Keratinocyte (primary cell): ENCODE measurements at places on chromosomes 11 and 22.

DNA sequence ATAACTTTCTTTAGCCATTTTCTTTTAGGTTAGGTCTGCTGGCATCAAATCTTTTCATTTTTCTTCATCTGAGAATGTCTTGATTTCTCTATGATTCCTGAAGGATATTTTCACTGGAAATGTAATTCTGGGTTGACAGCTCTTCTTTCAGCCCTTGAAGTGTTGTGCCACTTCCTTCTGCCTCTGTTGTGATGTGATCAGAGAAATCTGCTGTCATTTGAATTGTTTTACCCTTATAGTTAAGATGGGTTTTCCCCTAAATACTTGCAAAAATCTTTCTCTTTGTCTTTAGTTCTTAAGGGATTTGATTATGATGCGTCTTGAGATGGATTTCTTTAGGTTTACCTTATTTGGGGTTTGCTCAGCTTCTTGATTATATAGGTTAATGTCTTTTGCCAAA, 23.0 kb downstream of the USP47 start:
- DNase-seq, result no peak

DNA sequence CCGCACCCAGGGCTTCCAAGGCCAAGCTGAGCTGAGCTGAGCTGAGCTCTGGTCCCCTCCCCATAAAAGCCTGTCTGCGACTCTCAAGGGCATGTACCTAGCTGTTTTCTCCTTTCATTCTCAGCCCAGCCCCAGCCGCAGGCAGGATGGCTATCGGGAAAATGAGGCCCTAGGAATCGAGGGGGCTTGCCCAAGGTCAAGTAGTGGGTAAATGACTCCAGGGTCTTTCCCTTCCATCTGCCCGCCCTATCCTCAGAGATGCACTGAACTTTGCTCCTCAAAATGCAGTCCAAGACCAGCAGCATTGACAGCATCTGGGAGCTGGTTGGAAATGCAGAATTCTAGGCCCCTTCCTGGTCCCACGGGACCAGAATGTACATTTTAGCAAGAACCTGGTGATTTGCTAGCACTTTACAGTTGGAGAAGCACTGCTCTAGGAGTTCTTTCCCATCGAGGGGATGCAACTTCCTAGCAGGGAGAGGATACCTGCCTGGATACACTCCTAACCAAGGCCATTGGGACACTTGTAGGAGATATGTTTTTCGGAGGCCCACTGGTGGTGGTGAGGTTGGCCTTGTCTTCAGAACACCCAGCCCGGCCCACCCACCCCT, 43.2 kb upstream of the ACCSL start:
- DNase-seq, result no peak

- no peak for DNase-seq
These were observed 119.2 kb downstream of the FEZ1 start for GRCh38 chr11:125376856-125377255.

- DNase-seq, result no peak
These were observed 26.3 kb upstream of the CDON start for GRCh38 chr11:126088999-126089398.

DNA sequence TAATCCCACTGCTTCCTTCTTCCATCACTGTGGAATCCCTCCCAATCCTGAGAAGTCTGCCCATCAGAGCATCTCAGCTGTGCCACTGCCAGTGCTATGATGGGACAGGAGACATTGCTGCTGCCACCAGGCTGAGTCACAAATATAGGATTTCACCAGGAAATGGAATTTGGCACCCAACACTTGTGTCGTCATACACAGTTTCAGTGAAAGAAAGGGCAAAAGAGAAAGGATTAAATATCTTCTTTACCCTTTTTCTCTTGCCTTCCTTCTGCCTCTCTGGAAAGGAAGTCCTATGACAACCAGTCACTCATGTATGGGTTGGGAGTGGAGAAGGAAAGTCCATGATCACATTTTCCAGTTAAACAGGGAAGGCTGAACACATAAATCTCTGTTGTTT, 133.4 kb downstream of the SPON1 start:
- no peak for DNase-seq

GRCh38 chr11:58394195-58394594, 12.5 kb downstream of the OR5B3 start:
- DNase-seq, result peak; percentile 54

DNA sequence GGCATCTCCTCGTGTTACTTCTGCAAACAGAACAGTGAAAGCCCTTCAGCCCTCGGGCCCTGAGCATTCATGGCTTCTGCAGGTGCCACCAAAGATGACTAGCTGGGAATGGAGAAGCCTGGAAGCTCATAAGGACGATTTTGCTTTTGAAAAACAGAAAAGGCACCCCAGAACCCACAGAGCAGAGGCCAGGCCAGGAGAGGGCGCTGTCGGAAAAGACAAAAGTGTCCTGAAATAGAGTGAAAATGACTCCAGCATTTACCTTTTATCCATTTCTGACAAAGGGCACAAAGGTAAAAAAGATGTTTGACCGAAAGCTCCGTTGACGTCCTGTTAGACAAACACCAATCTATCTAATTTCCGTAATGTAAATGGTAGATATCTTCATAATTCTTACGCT, 37.6 kb downstream of the ZNF195 start:
- DNase-seq, result no peak

GRCh38 chr22:49905465-49905864, 12.8 kb downstream of the ALG12 start:
- DNase-seq, result no peak

DNA sequence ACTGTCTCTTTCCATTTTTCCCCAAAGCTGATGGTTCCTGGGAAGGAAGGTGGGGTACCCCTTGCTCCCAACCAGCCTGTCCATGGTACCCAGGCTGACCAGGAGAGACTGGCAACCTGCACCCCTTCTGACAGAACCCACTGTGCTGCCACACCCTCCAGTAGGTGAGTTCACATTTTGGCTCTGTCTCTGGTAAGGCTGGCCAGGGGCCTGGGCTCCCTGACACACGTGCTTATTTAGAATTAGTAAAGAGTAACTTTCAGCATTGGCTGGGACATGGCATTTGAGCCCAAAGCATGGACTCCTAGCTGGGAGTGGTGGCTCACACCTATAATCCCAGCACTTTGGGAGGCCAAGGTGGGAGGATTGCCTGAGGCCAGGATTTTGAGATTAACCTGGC, 35.1 kb downstream of the ARHGAP1 start:
- no peak for DNase-seq

- DNase-seq, result no peak
These were observed 62.6 kb downstream of the CYTH4 start for GRCh38 chr22:37344735-37345449.

- DNase-seq, result peak; percentile 78
These were observed 133.7 kb downstream of the ETS1 start for GRCh38 chr11:128453444-128454336.

DNA sequence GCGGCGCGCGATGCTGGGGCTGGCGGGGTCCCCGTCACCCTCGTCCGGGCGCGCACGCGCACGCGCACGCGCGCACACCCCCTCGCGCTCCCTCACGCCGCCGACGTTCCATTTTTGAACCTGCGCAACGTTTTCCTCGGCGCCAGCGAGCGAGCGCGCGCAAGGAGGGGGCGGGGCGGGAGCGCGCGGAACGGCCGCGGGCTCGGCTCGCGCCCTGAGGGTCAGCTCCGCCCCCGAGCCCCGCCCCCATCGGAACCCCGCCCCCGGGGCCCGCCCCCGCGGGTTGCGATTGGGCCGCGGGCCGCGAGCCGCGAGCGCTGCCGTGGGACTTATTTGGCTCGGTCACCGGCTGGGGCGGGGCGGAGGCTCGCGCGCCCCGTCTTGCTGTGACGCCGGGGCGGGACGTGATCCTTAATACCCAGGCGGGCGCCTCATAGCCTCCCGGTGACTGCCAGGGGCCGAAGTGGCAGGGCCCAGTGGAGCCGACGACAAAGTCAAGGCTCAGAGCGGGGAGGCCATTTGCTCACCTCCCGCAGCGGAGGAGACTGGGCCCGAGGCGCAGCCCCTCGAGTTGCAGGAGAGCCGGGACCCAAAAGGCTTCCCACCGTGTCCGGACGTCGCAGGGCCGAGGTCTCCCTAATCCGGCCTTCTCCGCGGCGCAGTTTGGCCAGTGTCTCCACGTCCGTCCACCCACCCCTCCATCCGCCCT, at the start of gene CBX7:
CBX7 (minus strand) TSS at position 170 of the 709 bp plus-strand sequence. CDS start 236 bp downstream, outside the sequence.
- peak; percentile 35 for DNase-seq

- no peak for DNase-seq
These were observed 14.5 kb downstream of the EMSY start for GRCh38 chr11:76459299-76459698.

GRCh38 chr11:84526250-84526649, 1100.9 kb downstream of the DLG2 start:
- no peak for DNase-seq

GRCh38 chr11:102402548-102402947, 50.0 kb downstream of the TMEM123 start:
- DNase-seq, result no peak

- no peak for DNase-seq
These were observed 13.2 kb downstream of the PHLDB1 start for GRCh38 chr11:118620529-118621070.

DNA sequence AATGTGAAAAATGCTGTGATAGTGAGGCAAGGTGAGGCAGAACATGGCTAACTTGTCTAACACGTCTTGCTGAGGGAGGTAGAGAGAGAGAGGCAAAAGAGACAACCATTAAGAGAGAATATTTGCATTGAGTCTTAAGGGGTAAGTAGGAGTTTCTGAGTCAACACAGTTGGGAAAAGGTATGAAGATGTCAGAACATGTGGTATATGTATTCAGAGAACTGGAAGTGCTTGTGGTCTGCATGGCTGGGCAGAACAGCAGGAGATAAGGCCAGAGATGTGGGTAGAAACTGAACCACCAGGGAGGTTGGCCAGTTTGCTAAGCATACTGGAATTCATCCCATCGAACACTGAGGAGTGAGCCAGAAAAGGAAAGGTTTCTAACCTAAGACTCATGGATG, 25.0 kb upstream of the SLC5A1 start:
- no peak for DNase-seq

GRCh38 chr22:19760058-19760950, at the start of gene TBX1:
TSS of gene TBX1 (plus strand) at chr22:19760778. CDS start at chr22:19760844, 66 bp downstream.
- DNase-seq, result no peak

- no peak for DNase-seq
These were observed 108.3 kb downstream of the CTTN start for GRCh38 chr11:70506658-70506970.

DNA sequence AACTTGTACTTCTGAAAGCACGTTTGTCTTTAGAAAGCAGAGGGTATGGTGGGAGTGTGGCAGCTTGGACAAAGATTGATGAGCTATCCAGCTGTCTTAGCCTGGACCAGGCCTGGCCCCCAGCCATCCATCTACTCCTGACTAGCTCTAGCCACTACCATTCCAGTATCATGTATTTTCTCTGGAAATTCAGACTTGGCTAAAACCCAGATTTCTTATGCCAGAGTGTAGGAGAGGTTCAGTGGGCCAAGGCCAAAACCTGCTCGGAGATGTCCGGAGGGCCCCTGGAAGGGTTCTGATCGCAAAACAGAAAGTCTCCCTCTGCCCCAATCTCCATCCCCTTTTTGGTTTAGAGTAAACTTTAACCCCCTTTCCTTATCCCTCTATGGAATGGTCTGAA, 24.8 kb upstream of the MTCH2 start:
- no peak for DNase-seq

DNA sequence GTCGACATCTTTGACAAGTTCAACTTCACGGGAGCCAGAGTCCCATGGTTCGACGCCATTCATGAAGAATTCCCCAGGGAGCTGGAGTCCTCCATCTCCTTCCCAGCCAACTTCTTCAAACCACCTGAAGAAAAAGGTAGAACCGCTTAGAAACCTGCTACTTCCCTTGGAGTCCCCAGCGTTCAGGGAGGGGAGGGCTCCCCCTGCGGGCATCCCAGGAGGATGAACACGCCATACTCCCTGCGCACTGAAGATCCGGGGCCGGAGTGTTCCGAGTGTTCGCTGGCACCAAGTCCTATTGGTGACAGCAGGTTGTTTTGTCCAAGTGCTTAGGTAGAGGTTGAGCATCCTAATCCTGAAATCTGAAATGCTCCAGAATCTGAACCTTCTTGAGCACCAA, 51.7 kb upstream of the PRODH start:
- no peak for DNase-seq

DNA sequence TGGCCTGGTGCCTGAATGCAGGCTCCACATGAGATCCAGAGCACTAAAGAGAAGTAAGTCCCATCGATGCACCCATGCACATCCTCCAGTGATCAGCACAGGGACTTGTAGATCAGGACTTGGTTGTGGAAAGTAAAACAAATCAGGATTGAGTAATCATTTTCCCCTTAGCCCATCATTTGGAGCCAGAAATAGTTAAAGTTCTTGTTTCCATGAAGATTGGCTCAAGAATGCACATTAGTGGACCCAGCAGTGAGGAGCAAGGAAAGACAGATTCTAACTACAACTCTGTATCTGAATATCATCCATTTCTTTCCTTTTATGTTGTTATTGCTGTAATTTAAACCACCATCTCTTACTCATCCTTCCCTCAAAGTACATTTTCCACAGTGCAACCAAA, 19.1 kb downstream of the CCDC83 start:
- DNase-seq, result no peak

DNA sequence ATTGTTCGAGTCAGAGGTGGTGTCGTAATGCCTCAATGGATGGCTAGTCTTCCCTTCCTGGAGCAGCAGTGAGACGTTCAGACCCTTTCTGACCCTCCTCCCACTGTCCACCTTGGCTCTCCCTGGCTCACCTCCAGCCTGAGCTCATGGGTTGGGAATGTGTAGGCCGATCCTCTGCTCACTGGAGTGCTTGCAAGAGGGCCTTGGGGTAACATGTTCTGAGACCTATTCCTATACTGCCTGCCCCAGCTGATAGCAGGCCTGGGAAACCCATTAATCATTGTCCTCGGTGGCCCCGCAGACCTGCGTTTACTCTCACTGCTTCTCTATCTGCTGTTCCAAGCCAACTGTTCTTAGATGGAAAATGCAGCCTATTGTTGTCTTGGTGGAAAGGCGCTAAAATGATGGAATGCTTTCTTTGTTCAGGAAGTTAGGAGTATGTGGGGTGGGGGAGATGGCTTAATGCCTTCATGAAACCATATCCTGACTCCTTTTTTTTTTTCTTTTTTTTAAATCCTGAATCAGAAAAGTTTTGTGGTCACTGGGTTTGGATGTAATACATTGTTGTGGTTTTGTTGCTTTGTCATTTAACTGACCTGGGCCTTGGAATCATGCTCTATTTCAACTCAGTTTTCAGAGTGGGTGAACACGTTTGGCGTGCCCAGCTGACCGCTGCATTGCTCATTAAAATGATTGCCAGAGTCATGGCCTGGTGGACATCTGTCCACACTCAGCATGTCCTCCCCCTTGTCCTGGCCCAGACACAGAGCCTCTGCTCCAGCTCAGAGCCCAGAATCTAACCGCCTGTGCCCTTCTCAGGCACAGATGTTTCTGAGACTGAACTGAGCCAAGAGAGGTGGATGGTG, 72.5 kb downstream of the MICAL2 start:
- DNase-seq, result peak; percentile 91

DNA sequence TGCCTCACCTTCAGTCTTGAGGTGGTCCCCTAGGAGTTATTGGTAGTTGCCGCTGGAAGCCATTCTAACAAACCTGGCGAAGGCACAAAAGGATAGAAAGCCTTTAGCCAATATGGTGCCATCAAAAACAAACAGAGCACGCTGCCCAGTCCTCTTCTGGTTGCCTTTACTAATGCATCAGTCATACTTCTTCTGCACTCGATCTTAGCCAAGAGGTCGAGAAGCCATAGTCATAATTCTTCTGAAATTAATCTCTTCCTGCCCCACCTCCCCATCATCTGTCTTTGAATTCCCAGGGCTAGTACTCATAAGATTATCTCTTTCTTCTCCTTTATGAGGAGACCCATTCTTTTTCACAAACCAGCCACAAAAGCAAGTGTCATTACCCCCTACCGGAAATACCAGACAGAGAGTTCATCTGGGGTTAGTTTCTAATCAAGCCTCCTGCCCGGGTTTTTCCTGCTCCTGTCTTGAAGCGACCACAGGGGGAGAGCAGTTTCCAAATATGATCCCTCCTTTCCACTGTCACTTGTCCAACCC, 21.4 kb upstream of the EHF start:
- peak; percentile 62 for DNase-seq

- no peak for DNase-seq
These were observed at the start of gene LARGE1 for GRCh38 chr22:33920197-33920540. TSS of gene LARGE1 (minus strand) at chr22:33920476.
